Stomach (tissue), 19 donors: ENCODE measurements at places on chromosomes 7 and 10. TPM values are rescaled to one million over a fixed set of nuclear protein-coding genes. Genes with fewer than 3 reads are reported as not detected.

DNA sequence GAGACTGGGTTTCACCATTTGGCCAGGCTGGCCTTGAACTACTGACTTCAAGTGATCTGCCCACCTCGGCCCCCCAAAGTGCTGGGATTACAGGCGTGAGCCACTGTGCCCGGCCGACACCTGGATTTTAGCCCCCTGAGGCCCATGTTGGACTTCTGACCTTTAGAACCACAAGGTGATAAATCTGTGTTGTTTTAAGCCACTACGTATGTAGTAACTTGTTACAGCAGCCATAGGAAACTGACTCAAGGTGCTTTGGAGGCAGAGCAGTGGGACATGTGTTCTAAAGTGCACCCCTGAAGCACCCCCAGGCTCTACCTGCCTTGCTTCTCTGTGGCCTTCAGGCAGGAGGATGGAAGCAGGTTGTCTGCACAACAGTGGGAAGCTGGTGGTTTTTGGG is 128.4 kb downstream of the CDH23 start:
- H3K36me3 ChIP-seq, result no peaks in the 10 kb centered on the region
- H3K27me3 ChIP-seq, result peaks cover 11% of the 10 kb centered on the region
- no peak overlapping the region for H3K4me3 ChIP-seq
- H3K4me1 ChIP-seq, result no peaks in the 10 kb centered on the region

GRCh38 chr7:94486216-94486615 is 23.4 kb upstream of the CASD1 start:
- DNase-seq, result no peak
- no peak overlapping the region for H3K27ac ChIP-seq

DNA sequence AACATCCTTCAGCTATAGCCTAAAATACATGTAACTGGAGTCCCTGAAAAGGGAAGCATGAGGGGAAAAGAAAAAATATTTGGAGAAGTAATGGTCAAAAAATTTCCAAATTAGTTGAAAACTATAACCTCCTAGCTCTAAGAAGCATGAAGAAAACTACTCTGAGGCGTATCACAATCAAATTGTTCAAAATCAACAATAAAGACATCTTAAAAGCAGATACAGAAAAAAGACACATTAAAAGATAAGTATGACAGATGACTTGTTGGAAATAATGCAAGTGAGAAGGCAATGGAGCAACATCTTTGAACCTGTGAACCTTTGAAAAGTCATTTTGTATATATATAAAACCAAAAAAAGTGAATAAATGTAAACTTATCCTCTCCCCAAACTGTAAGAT is 93.1 kb downstream of the RNF32 start:
- H3K4me1 ChIP-seq, result no peaks in the 10 kb centered on the region
- H3K27me3 ChIP-seq, result no peaks in the 10 kb centered on the region
- H3K36me3 ChIP-seq, result no peaks in the 10 kb centered on the region
- no peak overlapping the region for H3K27ac ChIP-seq
- H3K4me3 ChIP-seq, result no peak overlapping the region

DNA sequence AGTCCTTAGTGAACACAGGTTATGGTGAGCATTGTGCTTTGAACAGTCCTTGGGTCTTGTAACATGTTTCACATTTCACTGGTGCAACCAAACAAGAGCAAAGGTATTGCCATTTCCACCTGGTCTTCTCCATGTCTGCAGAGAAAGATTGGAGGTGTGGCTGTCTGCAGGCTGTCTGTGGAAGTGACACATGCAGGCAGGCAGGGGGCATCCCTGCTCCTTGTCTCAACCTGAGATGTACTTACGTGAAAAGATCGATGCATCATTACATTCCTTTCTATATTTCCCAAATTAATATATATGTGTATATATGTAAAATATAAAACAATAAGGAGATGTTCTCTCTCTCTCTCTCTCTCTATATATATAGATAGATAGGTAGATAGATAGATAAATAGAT is 54.3 kb downstream of the LRRC18 start:
- no peak for DNase-seq
- H3K27ac ChIP-seq, result no peak overlapping the region
- H3K27me3 ChIP-seq, result no peaks in the 10 kb centered on the region
- H3K4me3 ChIP-seq, result no peak overlapping the region
- H3K4me1 ChIP-seq, result no peaks in the 10 kb centered on the region

GRCh38 chr10:129530581-129530980 is 63.5 kb downstream of the MGMT start:
- no peaks in the 10 kb centered on the region for H3K27me3 ChIP-seq
- H3K4me3 ChIP-seq, result no peak overlapping the region
- no peak overlapping the region for H3K27ac ChIP-seq
- H3K36me3 ChIP-seq, result peaks cover 9% of the 10 kb centered on the region
- DNase-seq, result no peak
- peaks cover 29% of the 10 kb centered on the region for H3K4me1 ChIP-seq

GRCh38 chr7:38428041-38428440 is 154.6 kb upstream of the TARP start:
- no peak overlapping the region for H3K4me3 ChIP-seq
- no peak overlapping the region for H3K27ac ChIP-seq
- DNase-seq, result no peak

- no peaks in the 10 kb centered on the region for H3K4me1 ChIP-seq
- DNase-seq, result no peak
- no peaks in the 10 kb centered on the region for H3K36me3 ChIP-seq
- H3K27me3 ChIP-seq, result no peaks in the 10 kb centered on the region
These were observed 68.1 kb downstream of the MTERF1 start for GRCh38 chr7:91812388-91812787.

GRCh38 chr7:38781991-38782390 is 127.0 kb downstream of the VPS41 start:
- no peaks in the 10 kb centered on the region for H3K4me1 ChIP-seq
- H3K27me3 ChIP-seq, result no peaks in the 10 kb centered on the region
- H3K36me3 ChIP-seq, result peaks cover 30% of the 10 kb centered on the region
- H3K27ac ChIP-seq, result no peak overlapping the region
- DNase-seq, result no peak

DNA sequence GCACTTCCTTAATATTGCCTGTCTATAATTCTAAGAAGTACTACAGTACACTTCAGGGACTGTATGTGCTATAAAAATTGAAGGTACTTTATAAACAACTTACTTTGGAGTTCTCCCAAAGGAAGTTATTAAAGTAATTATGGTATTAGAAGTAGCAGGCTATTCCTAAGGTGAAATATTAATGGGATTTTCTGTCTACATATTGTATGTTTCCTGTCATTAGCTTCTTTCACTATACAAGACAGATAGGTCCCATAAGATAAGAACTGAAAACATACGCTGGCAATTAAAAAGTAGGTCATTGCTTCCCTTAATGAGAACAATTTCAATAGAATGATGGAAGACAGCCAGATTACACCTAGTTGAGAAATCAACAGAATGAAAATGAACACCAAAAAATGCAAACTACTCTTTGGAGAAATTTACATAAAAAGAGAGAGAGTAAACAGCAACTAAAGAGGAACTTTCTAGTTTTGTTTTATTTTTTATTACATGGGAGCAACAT is 147.0 kb downstream of the HBP1 start:
- H3K27ac ChIP-seq, result no peak overlapping the region
- no peak overlapping the region for H3K4me3 ChIP-seq
- no peaks in the 10 kb centered on the region for H3K27me3 ChIP-seq
- DNase-seq, result no peak
- H3K4me1 ChIP-seq, result no peaks in the 10 kb centered on the region

GRCh38 chr7:129423700-129424410 is 10.4 kb upstream of the STRIP2 start:
- no peak overlapping the region for H3K27ac ChIP-seq
- no peaks in the 10 kb centered on the region for H3K27me3 ChIP-seq
- DNase-seq, result no peak
- no peak overlapping the region for H3K4me3 ChIP-seq
- H3K4me1 ChIP-seq, result no peaks in the 10 kb centered on the region
- peaks cover 81% of the 10 kb centered on the region for H3K36me3 ChIP-seq

DNA sequence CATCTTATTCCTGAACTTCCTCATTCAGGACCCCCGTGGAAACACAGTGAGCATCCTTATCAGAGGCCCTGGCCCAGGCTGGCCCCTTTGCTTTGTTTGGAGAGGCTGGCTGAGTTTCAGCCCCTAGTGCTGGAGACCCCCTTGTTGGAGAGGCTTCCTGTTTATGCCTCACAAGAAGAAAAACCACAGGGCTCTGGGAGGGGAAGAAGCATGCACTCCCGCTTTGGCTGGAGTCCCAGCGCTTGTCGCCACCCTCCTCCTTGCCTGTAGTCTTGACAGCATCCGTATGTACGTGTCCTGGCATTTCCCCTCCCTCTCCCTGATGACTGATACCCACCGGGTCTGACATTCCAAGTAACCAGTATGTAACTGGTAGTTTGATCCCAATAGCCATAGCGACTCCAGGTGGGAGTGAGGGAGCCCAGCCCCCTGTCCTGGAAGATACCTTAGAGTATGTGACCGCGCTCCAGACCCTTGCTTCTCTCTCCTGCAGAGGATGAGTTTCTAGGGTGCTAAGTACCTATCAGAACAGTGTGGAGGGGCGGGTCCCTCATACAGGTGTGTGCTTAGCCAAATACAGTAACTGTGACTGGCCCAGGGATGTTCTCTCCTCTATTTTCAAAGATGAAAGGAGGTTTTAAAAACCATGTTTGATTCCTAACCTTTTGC is 6.9 kb upstream of the ATP6V0E2 start:
- H3K36me3 ChIP-seq, result peaks cover 14% of the 10 kb centered on the region
- peaks cover 15% of the 10 kb centered on the region for H3K4me1 ChIP-seq
- no peak overlapping the region for H3K27ac ChIP-seq
- no peak for DNase-seq
- no peaks in the 10 kb centered on the region for H3K27me3 ChIP-seq

GRCh38 chr10:113576852-113577251 is 24.0 kb downstream of the HABP2 start:
- no peaks in the 10 kb centered on the region for H3K4me1 ChIP-seq
- peaks cover 7% of the 10 kb centered on the region for H3K36me3 ChIP-seq
- H3K27me3 ChIP-seq, result no peaks in the 10 kb centered on the region
- no peak overlapping the region for H3K4me3 ChIP-seq

DNA sequence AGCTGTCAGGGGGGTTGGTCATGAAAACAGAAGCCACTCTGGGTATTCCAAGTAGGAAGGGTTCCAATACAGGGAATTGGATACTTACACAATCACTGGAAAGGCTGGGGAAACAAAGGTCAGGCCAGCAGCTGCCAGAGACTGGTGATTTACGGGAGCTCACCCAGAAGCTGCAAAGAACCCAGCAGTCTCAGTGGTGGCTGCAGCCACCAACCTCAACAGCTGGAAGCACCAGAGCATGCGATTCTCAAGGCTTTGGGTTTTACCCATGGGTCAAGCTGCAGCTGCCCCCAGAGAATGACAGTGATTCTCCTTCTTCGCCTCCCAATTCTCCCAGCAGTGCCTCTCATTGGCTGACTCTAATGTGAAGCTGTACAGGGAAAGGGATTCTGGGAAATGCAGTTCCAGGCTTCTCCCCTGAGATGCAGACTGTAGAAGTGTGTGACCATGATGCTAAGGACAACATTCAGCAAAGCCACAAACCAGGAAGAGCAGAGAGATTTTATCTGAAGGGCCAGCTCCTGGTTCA is 107.2 kb upstream of the TCF7L2 start:
- H3K27me3 ChIP-seq, result no peaks in the 10 kb centered on the region
- H3K4me3 ChIP-seq, result no peak overlapping the region
- H3K27ac ChIP-seq, result no peak overlapping the region
- H3K4me1 ChIP-seq, result peaks cover 9% of the 10 kb centered on the region
- no peaks in the 10 kb centered on the region for H3K36me3 ChIP-seq

DNA sequence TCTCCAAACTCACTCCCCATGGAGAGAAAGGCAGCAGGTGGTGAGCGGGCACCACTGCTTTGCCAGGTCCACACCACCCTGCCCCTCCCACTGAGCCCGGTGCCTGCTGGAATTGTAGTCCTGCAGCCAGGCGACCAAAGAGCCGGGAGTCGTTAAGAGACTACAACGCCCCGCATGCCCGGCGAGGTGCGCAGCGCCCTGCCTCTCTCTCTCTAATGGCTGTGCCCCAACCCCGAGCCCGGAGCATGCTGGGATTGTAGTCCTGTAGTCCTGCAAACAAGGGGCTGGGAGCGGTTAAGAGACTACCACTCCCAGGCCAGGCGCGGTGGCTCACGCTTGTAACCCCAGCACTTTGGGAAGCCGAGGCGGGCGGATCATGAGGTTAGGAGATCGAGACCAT is 8.1 kb upstream of the ZNF727 start:
- H3K27me3 ChIP-seq, result peaks cover 10% of the 10 kb centered on the region
- no peaks in the 10 kb centered on the region for H3K36me3 ChIP-seq
- DNase-seq, result no peak
- H3K27ac ChIP-seq, result no peak overlapping the region

The LRRC4 gene
- polyA plus RNA-seq, result 0.46 TPM

The CASD1 gene
- polyA plus RNA-seq, result 8.6 TPM

The ZP3 gene
- polyA plus RNA-seq, result 0.46 TPM

The WNT2 gene
- polyA plus RNA-seq, result not detected

The IFIT1B gene
- polyA plus RNA-seq, result not detected
